ENCODE measurements at places on chromosomes 16 and 17. TPM values are rescaled to one million over a fixed set of nuclear protein-coding genes. Genes with fewer than 3 reads are reported as not detected.

SUMO2 gene
- 703 TPM for polyA plus RNA-seq

MARVELD3 gene
- polyA plus RNA-seq: 3.4 TPM

KRT20 gene
- not detected for polyA plus RNA-seq

CDH1 gene
- 148 TPM for polyA plus RNA-seq

TEX14 gene
- polyA plus RNA-seq: 0.36 TPM
